ENCODE measurements at places on chromosomes 12 and 14. TPM values are rescaled to one million over a fixed set of nuclear protein-coding genes. Genes with fewer than 3 reads are reported as not detected.
A peak's percentile ranks its signal among the peaks of the same experiment; 100 is the strongest.

- DNase-seq = no peak
Observed at GRCh38 chr14:71441126-71441525, 491.1 kb upstream of the RGS6 start.

GRCh38 chr12:93430280-93430679 lies 11.5 kb downstream of the UBE2N start:
- DNase-seq = no peak

- DNase-seq = no peak
Observed at GRCh38 chr12:89370421-89370831, 18.1 kb upstream of the DUSP6 start.

GRCh38 chr12:112756918-112757317 lies 34.6 kb upstream of the RPH3A start:
- DNase-seq = no peak

DNA sequence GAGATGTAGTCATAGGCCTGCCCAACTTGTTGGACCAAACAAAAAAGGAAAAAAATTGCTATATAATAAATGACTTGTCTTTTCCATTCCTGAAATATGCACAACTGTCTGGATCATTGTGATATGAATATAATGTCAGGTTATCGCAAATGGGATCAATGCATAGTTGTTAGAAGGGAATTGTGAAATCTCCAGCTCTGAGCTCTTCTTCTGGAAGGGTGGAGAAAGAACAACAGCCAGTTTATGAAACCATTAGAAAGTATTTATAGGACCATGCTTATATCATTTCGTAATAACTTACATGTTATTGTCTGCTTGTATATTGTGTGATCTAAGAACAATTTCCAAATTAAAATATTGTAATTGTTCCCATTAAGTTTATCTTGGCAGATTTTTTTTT lies 35.7 kb upstream of the HIF1A start:
- no peak for DNase-seq

GRCh38 chr12:132161796-132162507 lies 17.7 kb downstream of the NOC4L start:
- no peak for DNase-seq

- no peak for DNase-seq
Observed at GRCh38 chr12:51926718-51927117, 19.4 kb downstream of the ACVRL1 start.

GRCh38 chr14:21098892-21099595 lies 589 bp upstream of the ZNF219 start:
- no peak for DNase-seq

DNA sequence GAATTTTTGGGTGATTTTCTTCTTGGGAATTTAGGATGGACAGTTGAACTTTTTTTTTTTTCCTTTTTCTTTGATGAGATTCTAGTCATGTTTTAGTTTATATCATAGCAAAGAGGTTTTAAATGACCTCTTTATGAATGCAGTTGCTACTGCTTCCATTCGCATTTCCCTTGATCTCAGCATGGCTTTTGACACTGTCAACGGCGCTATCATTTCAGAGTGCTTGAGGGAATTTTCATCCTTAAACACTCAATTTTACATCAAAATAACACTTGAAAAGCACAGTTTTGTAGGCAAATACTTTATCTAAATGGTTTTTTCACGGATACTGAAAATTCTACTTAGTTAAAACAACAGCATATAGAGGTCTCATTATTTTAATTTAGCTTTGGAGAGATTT lies 195.5 kb downstream of the NPAS3 start:
- DNase-seq = no peak

- DNase-seq = no peak
Observed at GRCh38 chr14:61358554-61359226, 37.3 kb downstream of the PRKCH start.

- no peak for DNase-seq
Observed at GRCh38 chr14:38224338-38224737, 16.6 kb downstream of the SSTR1 start.

DNA sequence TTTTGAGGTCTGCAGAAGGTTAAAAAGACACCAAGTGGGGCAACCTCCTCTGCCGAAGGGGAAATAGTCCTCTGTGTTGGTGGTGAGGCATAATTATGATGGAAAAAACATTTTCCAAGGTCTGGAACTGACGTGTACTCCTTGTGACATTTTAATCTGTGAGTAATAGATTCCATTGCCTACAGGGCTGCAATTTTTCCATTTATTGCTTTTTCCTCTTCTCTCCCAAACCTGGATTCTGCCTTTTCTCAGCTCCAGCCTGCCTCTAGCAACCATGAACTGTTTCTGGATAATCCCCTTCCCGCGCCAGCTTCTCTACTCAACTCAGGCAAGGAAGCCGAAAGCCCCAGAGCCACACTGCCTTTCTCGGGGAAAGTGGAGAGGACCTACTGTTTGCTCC lies 230.1 kb upstream of the PLXNC1 start:
- no peak for DNase-seq

- peak; percentile 63 for DNase-seq
Observed at GRCh38 chr12:48350249-48351021, at the start of gene ZNF641. TSS of gene ZNF641 (minus strand) at chr12:48350919. CDS start at chr12:48348090, 2,829 bp downstream.

DNA sequence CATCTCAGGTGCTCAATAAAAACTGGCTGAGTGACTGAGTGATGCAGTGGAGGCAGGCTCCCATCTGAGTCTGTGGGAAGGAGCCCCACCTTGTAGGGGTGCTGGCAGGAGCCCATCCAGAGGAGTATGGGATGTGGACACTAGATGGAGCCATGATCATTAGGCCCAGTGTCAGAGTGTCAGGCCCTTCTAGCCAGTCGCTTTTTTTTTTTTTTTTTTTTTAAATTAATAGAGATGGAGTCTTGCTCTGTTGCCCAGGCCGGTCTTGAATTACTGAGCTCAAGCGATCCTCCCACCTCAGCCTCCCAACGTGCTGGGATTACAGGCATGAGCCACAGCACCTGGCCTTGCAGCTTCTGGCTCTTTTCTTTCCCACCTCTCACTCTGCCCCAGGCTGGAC lies 11.5 kb downstream of the RITA1 start:
- DNase-seq = peak; percentile 66

- no peak for DNase-seq
Observed at GRCh38 chr14:62002642-62003041, 240.4 kb downstream of the SNAPC1 start.

DNA sequence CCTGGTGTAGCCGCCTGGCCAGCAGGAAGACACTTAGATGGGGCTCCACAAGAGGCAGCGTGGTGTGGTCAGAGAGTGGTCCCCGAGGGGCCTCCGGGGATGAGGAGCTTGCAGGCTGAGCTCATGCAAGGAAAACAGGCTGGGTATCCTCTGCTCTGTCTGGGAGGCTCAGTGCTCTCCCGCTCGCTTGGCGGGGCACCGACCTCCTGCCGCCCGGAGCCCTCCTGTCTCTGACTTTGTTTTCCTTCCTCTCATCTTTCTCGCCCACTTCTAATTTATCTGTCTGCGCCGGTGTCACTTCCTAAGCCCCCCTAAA lies 31.3 kb upstream of the DLK1 start:
- no peak for DNase-seq

DNA sequence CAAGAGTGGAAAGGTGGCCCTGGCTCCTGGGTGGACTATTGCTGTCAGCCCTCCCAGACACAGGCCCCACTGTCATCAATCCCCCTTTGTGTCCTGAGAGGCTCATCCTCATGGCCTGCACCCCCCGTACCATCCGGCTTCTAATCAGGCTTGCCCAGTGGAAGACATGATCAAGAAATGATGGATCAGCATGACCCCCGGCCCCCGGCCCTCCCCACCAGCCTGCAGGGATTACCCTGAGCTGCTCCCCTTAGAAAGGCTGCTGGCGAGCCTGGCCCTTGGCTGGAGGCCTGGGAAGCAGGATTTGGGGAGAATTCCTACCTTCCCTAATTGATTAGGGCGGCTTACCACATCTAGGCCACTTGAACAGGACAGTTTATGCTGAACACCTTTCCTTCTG lies 171.2 kb downstream of the PIWIL1 start:
- DNase-seq = no peak

GRCh38 chr12:48651681-48652080 lies 30.4 kb downstream of the KANSL2 start:
- no peak for DNase-seq

DNA sequence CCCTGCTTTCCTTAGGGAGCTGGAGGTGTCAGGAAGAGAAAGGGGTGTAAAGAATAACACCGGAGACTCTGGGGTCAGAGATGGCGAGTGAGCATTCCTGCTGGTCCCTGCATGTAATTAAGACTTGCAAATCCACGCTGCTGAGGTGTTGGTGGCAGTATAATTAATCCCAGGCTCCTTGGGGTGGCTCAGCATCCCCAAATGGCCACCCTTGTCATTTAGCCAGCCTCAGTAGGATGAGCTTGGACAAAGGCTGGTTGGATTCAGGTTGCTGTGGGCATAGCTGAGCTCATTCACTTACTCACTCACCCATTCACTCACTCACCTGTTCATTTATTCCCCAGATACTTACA lies 174.4 kb upstream of the RPH3A start:
- no peak for DNase-seq

- no peak for DNase-seq
Observed at GRCh38 chr14:63342371-63342770, 23.6 kb upstream of the GPHB5 start.

DNA sequence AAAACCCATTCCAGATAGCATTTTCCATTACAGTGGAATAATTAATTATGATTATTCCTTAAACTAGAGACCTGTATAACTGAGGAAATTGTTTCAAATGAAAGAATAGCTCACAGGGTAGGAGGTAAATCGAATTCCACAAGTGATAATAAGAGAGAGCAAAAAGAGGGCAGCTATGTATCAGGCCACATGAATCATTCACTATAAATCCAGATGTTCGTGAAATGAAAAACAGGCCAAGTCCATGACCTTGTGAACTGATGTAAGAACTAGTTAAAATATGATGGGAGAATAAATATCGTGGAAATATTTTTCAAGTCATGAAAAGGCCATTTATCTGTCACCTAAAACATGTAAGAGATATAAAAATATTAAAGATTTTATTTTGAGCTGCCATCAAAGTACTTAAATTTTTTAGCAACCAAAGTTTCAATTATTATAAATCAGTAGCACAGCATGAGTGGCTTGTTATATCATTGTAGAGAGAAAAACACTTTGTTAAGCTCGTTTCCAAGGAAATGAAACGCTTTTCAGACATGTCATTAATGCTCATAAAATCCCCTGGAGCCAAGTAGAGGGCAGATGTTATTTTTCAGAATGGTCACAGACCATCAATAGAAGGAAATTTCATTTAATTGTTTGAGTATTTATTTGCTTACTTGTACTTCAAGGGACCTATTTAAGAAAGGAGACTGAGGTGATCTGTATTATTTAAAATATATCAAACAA lies 120.6 kb upstream of the CDKN3 start:
- DNase-seq = no peak

GRCh38 chr14:20539906-20540305 lies 20.9 kb downstream of the RNASE9 start:
- DNase-seq = no peak

GRCh38 chr14:24072436-24072835 lies 1.1 kb downstream of the CPNE6 start:
- DNase-seq = no peak

DNA sequence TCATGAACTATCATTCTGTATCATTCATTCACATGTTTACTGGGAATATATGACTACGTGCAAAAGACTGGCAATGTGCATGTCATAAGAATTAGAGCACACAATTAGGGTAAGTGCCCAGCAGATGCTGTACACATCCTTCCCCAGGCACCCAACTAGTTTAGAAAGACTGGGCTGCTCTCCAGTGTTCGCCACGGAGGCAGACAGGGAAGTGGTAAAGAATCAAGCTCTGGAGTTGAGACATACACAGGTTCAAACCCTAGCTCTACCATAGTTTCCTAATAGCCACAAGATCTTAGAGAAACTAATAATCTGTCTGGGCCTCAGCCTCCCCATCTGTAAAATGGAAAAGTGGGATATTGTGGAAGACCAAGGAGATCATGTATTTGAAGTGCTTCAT lies 6.8 kb downstream of the TMCC3 start:
- DNase-seq = no peak

DNA sequence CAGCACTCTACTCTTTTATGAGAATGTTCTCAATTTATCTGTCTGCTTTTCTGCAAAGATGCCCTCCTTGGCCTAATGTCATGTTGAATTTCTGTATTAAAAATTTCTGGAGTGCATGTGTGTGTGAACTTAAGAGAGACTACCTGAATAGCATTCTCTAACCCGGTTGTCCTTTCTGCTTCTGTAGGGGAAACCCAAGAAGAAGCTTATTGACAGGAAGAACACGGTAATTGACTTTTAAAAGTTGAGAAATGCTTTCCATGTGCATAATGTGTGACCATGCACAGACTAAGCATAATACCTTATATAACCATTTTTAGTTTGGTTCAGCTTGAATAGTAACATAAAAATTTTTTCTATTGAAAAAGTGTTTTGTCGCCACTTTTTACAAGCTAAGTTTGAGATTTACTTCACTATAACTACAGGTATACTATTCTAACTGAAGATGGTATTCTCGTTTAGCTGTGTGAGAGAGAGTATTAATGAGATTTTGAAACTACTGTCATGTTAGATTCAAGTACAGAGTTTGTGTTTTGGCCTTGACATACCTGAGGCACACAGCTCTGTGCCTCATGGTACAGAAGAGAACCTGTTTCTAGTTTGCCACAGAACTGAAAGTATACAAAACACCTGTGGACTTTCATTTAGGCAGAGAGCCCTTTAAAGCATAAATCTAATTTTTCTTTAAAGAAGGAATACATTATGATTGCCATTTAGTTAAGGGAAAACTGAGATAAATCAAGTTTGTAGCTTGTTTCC lies 96.8 kb downstream of the TTLL5 start:
- DNase-seq = no peak

GRCh38 chr14:101557811-101558738 lies 3.2 kb upstream of the DIO3 start:
- DNase-seq = no peak

GRCh38 chr14:76784266-76784874 lies 23.1 kb downstream of the VASH1 start:
- no peak for DNase-seq

GRCh38 chr12:16857456-16857923 lies 251.5 kb upstream of the LMO3 start:
- no peak for DNase-seq

- no peak for DNase-seq
Observed at GRCh38 chr12:83168751-83169150, 482.0 kb downstream of the TMTC2 start.

GRCh38 chr12:43576162-43576561 lies 24.2 kb upstream of the ADAMTS20 start:
- DNase-seq = no peak

Gene FSCB
- not detected for polyA plus RNA-seq

Gene KLHL42
- polyA plus RNA-seq = 41.5 TPM

Gene PLBD1
- polyA plus RNA-seq = 40.5 TPM

Gene CDKL1
- 7.9 TPM for polyA plus RNA-seq

Gene HIP1R
- 70.9 TPM for polyA plus RNA-seq

Gene CIDEB
- 24.0 TPM for polyA plus RNA-seq

Gene CMKLR1
- 4.3 TPM for polyA plus RNA-seq

Gene FGF6
- not detected for polyA plus RNA-seq

Gene EML5
- polyA plus RNA-seq = 2.6 TPM

Gene APOF
- 0.13 TPM for polyA plus RNA-seq

Gene ADAM20
- polyA plus RNA-seq = 0.20 TPM

Gene CLECL1
- polyA plus RNA-seq = not detected

Data from left renal cortex interstitium (tissue), 4 donors.